ENCODE measurements at places on chromosomes 11 and 22.
A peak's percentile ranks its signal among the peaks of the same experiment; 100 is the strongest.

GRCh38 chr22:28894334-28894733 is 11.0 kb downstream of the ZNRF3 start:
- peak; percentile 36 for DNase-seq

GRCh38 chr11:18752502-18752901 is 26.5 kb upstream of the IGSF22 start:
- DNase-seq = no peak

- no peak for DNase-seq
Observed at GRCh38 chr22:23106906-23107367, 34.9 kb downstream of the RSPH14 start.

DNA sequence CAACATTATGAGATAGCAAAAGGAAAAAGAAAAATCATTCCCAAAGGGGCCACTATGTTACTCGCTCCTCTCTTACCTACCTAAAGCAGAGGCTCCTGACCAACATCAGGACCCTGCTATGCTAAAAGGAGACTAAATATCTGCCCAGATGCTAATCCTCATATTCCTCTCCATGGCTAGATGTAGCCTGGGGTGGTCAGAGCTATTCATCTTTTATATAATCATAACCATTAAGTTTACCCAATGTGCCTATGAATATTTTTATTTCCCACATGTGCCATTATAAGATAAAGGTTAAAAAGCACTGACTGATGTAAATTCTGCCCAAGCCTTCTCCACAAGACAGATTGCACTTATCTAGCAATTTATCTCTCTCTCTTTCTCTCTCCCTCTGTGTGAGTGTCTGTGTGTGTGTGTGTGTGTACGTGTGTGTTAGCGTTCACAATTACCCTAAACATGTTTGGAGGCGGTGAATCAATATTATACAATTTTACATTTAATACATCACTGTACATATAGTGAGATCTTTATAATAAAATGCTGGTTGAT is 41.2 kb upstream of the ANO5 start:
- no peak for DNase-seq

DNA sequence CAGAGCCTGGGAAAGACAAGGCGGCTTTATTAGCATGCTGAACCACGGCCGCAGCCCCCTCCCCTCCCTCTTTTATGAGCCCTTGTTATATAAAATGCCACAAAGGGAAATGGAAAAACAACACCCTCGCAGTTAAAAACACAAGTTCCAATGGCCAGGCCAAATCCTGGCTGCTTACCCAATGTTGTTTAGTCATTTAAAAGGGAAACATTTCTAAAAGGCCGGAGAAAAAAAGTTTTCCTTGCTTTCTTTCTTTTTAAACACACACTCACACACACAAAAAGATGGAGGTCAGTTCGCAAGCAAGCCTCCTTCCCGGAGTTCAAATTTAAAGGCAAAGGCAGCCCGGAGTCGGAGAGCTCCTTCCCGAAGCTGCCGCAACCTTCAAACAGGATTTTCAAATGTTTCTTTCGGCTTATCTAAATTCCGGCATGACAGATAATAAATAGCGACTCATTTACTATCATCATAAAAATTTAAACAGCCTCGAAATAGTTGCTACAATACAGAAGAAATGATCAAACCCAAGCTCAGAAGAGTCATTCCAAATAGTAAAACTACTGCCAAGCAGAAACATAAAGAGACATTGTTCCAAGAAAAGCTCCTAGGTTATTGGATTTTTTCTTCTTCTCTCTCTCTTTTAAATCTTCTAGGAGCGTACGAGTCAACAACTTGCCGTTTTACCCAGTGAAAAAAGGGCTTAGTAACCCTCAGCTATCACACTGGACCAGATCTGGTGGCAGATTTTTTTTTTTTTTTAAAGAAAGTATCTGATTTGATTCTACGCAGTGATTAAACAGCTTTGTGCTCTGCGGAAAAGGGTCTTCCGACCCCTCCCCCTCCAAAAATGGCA is 3.5 kb downstream of the PHF21B start:
- DNase-seq = no peak

GRCh38 chr22:22410677-22411076 is 97.9 kb downstream of the ZNF280B start:
- no peak for DNase-seq

GRCh38 chr11:2997406-2997805 is 5.3 kb upstream of the NAP1L4 start:
- DNase-seq = no peak

DNA sequence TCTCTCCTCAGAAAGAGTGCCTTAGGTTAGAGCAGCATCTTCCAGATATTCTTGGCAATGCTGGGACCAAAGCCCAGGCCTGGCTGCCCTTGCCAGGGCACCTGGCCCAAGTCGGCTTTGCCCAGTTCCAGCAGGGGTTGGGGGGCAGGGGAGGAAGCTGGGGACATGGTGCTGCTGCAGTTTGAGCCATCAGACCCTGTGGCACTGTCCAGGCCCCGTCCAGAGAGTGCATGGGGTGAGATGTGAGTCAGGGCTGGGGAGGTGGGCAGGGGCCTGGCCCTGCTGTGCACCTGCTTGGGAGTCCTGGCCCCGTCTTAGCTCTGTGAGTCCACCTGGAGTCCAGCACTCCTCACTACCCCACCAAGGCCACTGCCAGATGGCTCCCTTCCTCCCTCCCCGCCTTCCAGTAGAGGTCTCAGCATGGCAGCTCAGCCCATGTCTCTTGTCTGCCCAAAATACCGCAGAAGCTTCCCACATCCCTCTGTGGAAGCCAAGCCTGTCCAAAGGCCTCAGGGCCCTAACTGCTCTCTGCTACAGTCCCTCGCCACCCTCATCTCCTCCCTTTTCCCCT is 16.6 kb downstream of the DERL3 start:
- DNase-seq = no peak

- DNase-seq = no peak
Observed at GRCh38 chr11:69538854-69539253, 57.4 kb downstream of the LINC01488 start.

GRCh38 chr11:109677876-109678275 is 255.9 kb downstream of the C11orf87 start:
- DNase-seq = no peak

- no peak for DNase-seq
Observed at GRCh38 chr11:1747753-1748635, 2.4 kb downstream of the IFITM10 start.

DNA sequence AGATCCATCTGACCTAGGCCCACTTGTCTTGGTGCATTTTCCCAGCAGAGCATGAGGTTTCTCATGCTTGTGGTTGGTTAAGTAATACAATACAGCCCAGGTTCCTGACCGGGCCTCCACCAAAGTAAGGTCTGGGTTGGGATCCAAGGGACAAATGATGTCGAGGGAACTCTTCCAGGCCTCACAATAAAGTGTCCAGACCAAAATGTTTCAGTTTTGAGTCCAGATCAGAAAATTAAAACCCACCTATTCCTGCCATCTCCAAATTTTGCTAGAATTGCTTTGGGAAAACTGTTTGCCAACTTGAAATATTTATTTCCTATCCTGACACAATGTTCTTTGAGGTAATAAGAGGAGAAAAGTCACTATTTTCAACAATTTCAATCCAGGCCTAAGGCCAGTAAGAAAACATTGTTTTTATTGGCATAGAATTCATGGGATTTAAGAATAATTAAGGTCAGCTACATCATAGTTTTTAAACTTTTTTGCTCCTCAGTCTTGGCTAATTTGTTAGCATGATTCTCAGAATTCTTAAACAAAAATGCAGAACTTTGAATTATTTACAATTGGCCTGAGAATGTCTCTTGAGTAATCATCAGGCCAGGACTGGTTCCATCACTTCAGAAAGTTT is 51.4 kb downstream of the ME3 start:
- no peak for DNase-seq

DNA sequence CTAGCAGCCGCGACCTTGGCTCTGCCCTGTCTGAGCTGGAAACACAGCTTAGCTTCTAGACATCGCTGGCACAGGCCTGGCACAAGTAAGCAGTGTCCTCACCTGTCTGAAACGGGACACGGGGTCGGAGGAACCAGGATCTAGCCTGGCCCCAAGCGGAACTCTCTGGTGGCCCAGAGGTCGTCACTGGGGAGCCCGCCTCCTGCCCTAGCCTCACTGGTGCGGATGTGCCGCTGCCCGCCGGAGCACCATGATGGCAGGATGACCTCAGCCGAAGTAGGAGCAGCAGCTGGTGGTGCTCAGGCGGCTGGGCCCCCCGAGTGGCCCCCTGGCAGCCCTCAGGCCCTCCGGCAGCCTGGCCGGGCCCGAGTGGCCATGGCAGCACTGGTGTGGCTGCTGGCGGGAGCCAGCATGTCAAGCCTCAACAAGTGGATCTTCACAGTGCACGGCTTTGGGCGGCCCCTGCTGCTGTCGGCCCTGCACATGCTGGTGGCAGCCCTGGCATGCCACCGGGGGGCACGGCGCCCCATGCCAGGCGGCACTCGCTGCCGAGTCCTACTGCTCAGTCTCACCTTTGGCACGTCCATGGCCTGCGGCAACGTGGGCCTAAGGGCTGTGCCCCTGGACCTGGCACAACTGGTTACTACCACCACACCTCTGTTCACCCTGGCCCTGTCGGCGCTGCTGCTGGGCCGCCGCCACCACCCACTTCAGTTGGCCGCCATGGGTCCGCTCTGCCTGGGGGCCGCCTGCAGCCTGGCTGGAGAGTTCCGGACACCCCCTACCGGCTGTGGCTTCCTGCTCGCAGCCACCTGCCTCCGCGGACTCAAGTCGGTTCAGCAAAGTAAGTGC is 871 bp downstream of the SLC35E4 start:
- no peak for DNase-seq

GRCh38 chr11:80414181-80415165 is 973.6 kb upstream of the TENM4 start:
- no peak for DNase-seq

DNA sequence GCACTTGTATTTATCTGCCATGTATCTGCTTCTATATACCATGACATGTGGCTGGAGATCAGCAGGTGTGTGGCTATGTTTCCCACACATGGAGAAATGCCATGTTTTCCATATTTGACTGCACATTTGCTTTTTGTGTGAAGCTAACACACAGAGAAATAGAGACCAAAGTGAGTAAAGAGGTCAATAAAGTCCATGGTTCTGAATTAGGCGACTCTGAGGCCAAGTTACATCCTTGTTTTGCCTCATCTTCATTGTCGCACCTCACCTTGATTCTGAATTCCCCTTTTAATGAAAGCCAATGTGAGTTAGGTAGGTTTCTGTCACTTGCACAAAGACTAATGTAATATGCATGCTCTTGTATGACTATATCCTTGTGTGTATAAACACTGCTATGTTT is 194.1 kb downstream of the INSC start:
- no peak for DNase-seq

GRCh38 chr11:44621140-44621681 is 55.7 kb downstream of the CD82 start:
- DNase-seq = peak; percentile 74

DNA sequence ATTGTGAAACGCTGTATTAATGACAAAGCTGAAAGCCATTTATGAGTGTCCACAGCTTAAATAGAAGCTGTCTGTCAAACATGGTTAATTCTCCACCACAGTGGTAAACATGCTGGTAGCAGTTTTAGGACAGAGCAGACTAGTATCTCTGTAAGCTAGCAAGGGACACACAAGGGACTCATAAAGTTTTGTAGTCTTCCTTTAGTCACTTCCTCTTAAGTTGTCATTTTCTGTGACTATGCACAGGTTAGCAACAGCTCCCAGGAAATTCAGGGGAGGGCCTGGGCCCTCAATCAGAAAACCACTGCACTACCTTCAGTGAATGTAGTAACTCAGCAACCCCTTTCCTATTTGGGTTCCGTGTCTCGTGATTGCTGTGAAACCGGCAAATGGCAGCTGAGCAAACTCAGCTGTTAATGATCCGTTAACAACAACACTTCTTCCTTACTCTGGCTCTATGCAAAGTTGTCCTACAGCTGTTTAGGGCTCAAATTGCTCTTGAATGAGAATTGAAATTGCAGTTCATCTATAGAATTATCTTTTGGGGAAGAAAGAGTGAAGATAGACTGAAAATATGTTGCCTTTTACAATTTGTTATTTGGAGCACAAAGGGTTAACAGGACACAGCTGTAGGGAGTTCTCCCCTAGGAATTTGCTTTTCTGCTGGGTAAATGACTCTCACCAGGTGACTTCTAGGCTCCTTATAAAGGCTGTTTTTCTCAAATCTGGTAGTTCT is at the start of gene MMP26:
TSS of gene MMP26 (plus strand) at position 731 of the 736 bp plus-strand sequence.
- DNase-seq = peak; percentile 98

GRCh38 chr11:116723511-116723910 is 49.3 kb downstream of the BUD13 start:
- DNase-seq = no peak

GRCh38 chr11:10680956-10681487 is 12.5 kb downstream of the IRAG1 start:
- no peak for DNase-seq

- DNase-seq = no peak
Observed at GRCh38 chr11:44527476-44527875, 38.0 kb upstream of the CD82 start.

GRCh38 chr11:18699848-18700261 is 1.3 kb downstream of the TMEM86A start:
- no peak for DNase-seq

DNA sequence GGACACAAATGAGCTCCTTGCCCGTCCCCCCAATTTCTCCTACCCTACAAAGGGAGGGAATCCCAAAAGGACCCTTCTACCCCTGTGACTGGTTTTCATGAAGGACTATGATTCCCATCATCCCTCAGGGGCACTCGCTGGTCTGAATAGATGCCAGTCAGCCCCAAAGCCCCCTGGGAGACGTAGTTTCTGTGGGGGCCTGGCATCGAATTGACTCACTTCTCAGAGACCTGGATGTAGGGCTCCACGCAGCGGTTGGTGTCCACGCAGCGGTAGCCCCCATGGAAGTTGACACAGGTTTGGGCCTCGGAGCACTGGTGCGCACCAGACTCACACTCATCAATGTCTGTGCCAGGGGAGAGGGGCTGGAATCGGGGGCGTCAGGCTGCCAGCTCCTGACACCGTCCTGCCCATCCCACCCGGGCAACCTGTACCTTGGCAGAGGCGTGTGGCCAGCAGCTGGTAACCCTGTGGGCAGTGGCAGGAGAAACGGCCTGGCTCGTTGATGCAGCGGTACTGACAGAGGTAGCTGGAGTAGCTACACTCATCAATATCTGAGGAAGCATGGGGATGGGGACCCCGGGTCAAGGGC is 4.4 kb downstream of the EFEMP2 start:
- peak; percentile 20 for DNase-seq

- DNase-seq = no peak
Observed at GRCh38 chr11:3202759-3203158, 15.9 kb downstream of the MRGPRG start.

GRCh38 chr11:12282676-12283075 is 94.7 kb upstream of the PARVA start:
- DNase-seq = no peak

Data from NCI-H345 (cell line).